Activated naive CD8-positive, alpha-beta T cell treated with anti-CD3 and anti-CD28 coated beads, Interleukin-2, amount 50 U/mL, for 24 hours (primary cell): ENCODE measurements at places on chromosomes 5 and 9.

GRCh38 chr9:81669041-81669651 lies 20.2 kb downstream of the TLE1 start:
- H3K4me3 ChIP-seq, result no peak overlapping the region
- no peak overlapping the region for H3K27ac ChIP-seq
- no peaks in the 10 kb centered on the region for H3K27me3 ChIP-seq
- no peak for DNase-seq

- peaks cover 7% of the 10 kb centered on the region for H3K27me3 ChIP-seq
- no peak overlapping the region for H3K27ac ChIP-seq
- H3K36me3 ChIP-seq, result no peaks in the 10 kb centered on the region
Observed at GRCh38 chr5:73921741-73922140, 295.7 kb downstream of the ARHGEF28 start.

- DNase-seq, result no peak
- H3K27ac ChIP-seq, result no peak overlapping the region
- H3K36me3 ChIP-seq, result no peaks in the 10 kb centered on the region
- peaks cover 7% of the 10 kb centered on the region for H3K4me1 ChIP-seq
- H3K4me3 ChIP-seq, result no peak overlapping the region
- peaks cover 23% of the 10 kb centered on the region for H3K27me3 ChIP-seq
Observed at GRCh38 chr5:151682751-151683331, 3.9 kb downstream of the SPARC start.

GRCh38 chr5:133907075-133907474 lies 61.4 kb downstream of the C5orf15 start:
- H3K36me3 ChIP-seq, result no peaks in the 10 kb centered on the region
- no peaks in the 10 kb centered on the region for H3K4me1 ChIP-seq
- no peak for DNase-seq
- H3K4me3 ChIP-seq, result no peak overlapping the region
- H3K27me3 ChIP-seq, result no peaks in the 10 kb centered on the region
- H3K27ac ChIP-seq, result no peak overlapping the region

- no peak overlapping the region for H3K27ac ChIP-seq
Observed at GRCh38 chr5:43371821-43372220, 40.4 kb downstream of the CCL28 start.

DNA sequence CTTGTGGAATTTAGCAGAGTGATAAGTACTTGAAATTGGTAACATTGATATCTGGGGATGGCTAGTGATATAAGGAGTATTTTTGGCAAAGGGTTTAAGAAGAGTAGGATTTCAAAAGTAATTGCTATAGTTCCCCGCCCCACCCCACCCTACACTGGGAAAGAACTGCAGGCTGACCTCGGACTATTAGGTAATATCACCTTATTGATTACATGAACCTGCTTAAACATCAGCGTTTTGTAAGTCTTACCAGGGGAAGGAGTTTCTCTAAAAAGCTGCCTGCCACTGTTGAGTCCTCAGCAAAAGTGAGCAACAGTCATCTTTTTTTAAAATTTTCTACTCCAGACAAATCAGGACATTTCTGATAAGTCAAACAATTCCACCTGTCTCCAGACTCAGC lies 337.3 kb downstream of the DTWD2 start:
- no peak overlapping the region for H3K4me3 ChIP-seq
- no peaks in the 10 kb centered on the region for H3K36me3 ChIP-seq
- H3K4me1 ChIP-seq, result no peaks in the 10 kb centered on the region
- H3K27me3 ChIP-seq, result no peaks in the 10 kb centered on the region

- no peak overlapping the region for H3K4me3 ChIP-seq
- H3K36me3 ChIP-seq, result no peaks in the 10 kb centered on the region
- peaks cover 2% of the 10 kb centered on the region for H3K27me3 ChIP-seq
- peaks cover 7% of the 10 kb centered on the region for H3K4me1 ChIP-seq
Observed at GRCh38 chr9:135982499-135983207, 21.5 kb upstream of the UBAC1 start.

GRCh38 chr5:80607832-80608231 lies 37.8 kb upstream of the ANKRD34B start:
- H3K27me3 ChIP-seq, result no peaks in the 10 kb centered on the region
- no peak overlapping the region for H3K27ac ChIP-seq
- peaks cover 5% of the 10 kb centered on the region for H3K36me3 ChIP-seq
- no peak overlapping the region for H3K4me3 ChIP-seq
- no peaks in the 10 kb centered on the region for H3K4me1 ChIP-seq

DNA sequence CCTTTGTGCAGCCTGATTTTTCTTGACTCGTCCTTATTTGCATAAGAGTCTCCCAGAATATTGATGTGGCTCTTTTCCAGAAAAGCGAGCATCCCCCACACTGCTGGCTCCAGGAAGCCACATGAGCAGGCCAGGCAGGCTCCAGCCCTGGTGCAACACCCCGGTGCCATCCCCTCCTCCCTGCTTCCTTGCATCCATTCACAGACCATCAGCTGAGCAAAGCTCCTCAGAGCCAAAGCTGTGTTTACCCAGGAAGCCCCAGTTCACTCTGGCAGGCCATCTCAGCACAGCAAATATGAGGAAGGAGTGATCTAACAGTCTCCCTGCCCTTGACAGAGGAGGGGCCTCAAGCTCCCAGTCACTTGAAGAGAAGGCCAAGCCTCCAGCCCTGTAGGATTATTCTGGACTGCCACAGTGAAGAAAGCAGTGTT lies 34.4 kb downstream of the INSYN2B start:
- peaks cover 28% of the 10 kb centered on the region for H3K36me3 ChIP-seq
- no peaks in the 10 kb centered on the region for H3K4me1 ChIP-seq
- no peak overlapping the region for H3K4me3 ChIP-seq
- H3K27me3 ChIP-seq, result no peaks in the 10 kb centered on the region
- H3K27ac ChIP-seq, result no peak overlapping the region

DNA sequence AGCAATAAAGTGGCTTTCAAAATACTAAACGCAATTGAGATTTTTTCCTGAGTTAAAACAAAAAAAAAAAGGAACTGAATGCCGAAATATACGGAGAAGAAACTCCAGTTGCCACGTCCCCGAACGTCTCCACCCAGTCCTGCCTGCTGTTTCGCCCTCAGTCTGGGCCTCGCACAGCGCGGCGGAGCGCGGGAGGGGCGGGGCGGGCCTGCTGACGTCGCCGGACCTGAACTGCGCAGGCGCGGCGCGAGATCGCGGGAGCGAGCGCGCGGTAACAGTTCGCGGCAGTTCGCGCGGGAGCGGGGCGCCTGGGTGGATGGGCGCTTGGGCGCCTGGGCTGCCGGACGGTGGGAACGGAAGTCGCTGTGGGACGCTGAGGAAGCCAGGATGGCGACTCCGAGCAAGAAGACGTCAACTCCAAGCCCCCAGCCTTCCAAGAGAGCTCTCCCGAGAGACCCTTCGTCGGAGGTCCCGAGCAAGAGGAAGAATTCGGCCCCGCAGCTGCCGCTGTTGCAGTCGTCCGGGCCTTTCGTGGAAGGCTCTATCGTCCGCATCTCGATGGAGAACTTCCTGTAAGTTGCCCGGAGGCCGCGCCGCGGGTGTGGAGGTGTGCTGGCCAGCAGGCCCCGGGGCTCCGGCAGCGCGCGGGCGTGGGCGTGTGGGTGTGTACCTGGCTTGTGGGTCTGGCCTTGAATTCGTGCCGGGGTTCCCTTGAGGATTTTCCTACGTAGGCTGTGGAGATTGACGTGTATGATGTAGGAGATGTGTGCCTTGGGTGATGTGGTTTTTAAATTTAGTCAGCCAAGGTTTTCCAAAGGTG lies at the start of gene SMC5:
Gene SMC5 (plus strand): TSS at position 287 of the 820 bp plus-strand sequence. CDS start 101 bp downstream, at position 388.
- DNase-seq, result peak; percentile 90
- H3K27ac ChIP-seq, result peak within 1 kb of the TSS; percentile 93
- no peaks in the 10 kb centered on the region for H3K27me3 ChIP-seq
- peak within 1 kb of the TSS; percentile 94 for H3K4me3 ChIP-seq

GRCh38 chr5:5795074-5795771 lies 372.7 kb downstream of the ICE1 start:
- H3K36me3 ChIP-seq, result no peaks in the 10 kb centered on the region
- no peaks in the 10 kb centered on the region for H3K27me3 ChIP-seq
- H3K4me1 ChIP-seq, result no peaks in the 10 kb centered on the region
- H3K4me3 ChIP-seq, result no peak overlapping the region

DNA sequence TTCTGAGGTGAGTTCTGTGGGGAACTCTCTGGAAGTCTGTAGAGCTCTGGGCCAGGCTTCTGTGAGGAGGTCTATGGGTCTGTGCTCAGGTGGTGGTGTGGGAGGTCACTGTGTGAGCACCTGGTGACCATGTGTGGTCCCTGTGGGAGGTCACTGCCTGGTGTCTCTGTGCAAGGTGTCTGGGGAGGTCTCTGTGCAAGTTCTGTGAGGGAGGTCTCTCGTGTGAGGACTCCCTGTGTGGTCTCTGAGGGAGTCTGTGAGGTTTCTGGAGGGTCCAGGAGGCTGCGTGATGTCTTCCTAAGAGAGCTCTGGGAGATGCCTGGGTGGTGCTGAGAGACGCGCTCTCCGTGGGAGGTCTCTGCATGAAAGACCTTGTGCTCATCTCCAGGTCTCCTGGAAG lies 6.0 kb upstream of the SPATA31E1 start:
- DNase-seq, result no peak
- H3K27me3 ChIP-seq, result peaks cover 7% of the 10 kb centered on the region
- no peak overlapping the region for H3K4me3 ChIP-seq
- no peaks in the 10 kb centered on the region for H3K36me3 ChIP-seq
- H3K4me1 ChIP-seq, result no peaks in the 10 kb centered on the region
- no peak overlapping the region for H3K27ac ChIP-seq

DNA sequence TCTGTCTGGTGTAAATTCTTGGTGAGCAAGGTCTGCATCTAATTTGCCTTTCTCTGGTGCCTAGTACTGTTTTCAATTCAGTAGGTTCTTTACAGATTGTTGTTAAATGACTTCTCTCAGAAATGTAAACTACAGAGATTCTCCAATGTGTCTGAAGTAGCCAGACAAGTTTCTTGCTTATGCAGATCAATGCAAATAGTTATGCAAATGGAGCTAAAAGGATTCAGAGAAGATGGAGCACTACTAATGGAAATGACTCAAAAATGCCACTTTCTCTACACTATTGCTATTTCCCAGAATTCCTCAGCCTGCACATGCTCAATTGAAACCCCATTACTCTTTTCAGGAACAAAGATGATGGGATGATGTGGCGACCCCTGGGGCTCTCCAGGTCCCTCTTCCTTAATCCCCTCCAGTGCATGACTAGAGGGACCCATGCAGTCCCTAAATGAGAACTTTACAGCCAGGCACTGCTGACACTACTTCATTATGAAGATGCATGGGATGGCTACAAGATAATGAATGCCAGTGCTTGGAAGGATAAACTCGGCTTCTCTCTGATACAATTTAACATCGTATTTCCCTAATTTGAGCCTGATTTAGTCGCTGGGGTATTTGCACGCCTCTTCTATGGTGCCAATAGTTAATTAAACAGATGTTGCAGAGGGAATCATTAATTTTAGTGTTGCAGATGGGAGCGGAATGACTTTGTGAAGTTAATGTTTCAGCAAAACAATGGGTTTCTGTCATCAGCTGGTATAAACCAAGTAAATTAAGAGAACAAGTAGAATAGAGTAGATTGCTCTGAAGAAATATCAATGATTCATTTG lies 753.2 kb downstream of the TLR4 start:
- H3K4me1 ChIP-seq, result no peaks in the 10 kb centered on the region
- no peaks in the 10 kb centered on the region for H3K27me3 ChIP-seq
- DNase-seq, result no peak
- H3K4me3 ChIP-seq, result no peak overlapping the region
- no peaks in the 10 kb centered on the region for H3K36me3 ChIP-seq
- H3K27ac ChIP-seq, result no peak overlapping the region

- peak overlapping the region; percentile 93 for H3K27ac ChIP-seq
- DNase-seq, result peak; percentile 87
- no peaks in the 10 kb centered on the region for H3K27me3 ChIP-seq
Observed at GRCh38 chr9:137095664-137096517, 9.1 kb downstream of the MAN1B1 start.

DNA sequence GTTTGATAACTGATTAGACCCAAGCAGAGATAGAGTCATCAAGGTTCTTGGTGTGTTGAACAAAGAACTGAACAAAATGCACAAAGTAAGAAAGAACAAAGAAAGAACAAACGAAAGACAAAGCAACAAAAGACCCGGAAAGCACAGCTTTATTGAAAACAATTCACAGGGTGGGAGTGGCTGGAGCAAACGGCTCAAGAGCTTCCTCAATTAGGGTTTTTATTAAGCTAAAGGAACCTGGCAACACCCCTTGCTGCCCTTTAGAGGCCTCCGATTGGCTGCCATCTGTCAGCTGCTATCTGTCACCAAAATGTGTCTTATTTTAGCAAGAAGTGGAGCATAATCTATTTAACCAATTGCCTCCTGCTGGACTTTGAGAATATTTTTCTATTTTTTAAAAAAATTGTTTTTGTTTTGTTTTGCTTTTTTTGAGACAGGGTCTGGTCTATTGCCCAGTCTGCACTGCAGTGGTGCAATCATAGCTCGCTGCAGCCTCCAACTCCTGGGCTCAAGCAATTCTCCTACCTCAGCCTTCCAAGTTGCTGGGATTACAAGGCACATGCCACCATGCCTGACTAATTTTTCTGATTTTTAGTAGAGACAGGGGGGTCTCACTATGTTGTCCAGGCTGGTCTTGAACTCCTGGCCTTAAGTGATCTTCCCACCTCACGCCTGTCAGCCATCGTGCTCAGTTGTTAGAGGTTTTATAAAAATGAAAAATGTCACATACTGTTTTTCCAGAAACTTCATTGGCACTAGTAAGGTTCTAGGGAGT lies 7.7 kb upstream of the ABO start:
- peaks cover 17% of the 10 kb centered on the region for H3K27me3 ChIP-seq
- no peaks in the 10 kb centered on the region for H3K36me3 ChIP-seq
- no peaks in the 10 kb centered on the region for H3K4me1 ChIP-seq
- DNase-seq, result no peak
- no peak overlapping the region for H3K27ac ChIP-seq

DNA sequence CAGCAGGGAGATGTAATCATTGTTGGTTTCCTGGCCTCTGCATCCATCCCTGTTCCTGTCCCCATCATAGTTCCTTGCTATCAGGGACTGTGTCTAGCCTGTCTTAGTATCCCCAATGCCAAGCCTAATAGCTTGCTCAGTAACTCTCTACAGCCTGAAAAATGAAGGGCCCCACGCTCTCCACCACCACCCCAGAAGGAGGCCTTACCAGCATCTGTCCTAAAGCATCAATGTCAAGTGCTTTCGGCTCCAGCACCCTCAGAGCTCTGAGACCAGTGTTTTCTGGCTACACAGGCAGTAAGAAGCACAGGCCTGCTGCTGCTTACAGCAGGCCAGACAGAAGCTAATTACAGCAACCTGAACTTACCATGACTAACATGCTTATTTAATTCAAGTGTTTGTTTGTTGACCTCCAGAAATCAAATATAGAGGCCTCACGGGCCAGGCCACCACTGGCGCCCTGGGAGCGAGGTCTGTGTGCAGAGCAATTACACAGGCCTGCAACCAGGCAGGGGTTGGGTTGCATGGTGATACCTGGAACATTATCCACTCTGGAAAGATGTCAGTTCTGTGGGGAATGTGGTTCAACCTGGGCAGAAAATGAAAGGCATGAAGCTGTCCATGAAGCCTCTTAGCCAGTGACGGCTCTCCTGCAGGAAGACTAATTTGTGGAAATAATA lies 124.3 kb downstream of the SLC1A3 start:
- no peak overlapping the region for H3K4me3 ChIP-seq
- no peak overlapping the region for H3K27ac ChIP-seq
- no peak for DNase-seq
- H3K4me1 ChIP-seq, result no peaks in the 10 kb centered on the region

DNA sequence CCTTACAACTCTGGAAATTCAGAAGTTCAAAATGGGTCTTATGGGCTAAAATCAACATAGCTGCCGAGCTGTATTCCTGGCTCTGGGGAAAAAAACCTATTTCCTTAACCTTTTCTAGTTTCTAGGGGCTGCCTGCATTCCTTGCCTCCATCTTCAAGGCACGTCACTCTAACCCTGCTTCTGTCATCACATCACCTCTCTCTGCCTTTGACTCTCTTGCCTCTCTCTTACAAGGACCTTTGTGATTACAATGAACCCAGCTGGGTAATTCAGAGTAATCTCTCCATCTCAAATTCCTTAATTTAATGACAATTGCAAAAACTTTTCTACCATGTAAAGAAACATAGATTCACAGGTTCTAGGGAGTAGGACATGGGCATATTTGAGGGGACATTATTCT lies 103.1 kb upstream of the SMC2 start:
- H3K27ac ChIP-seq, result no peak overlapping the region
- no peak overlapping the region for H3K4me3 ChIP-seq
- no peak for DNase-seq
- no peaks in the 10 kb centered on the region for H3K36me3 ChIP-seq
